ENCODE measurements at places on chromosomes 7 and 10. TPM values are rescaled to one million over a fixed set of nuclear protein-coding genes. Genes with fewer than 3 reads are reported as not detected.

The COL28A1 gene
- 0.91 TPM for total RNA-seq

The ZFAND4 gene
- total RNA-seq, result 6.0 TPM

The H2BK1 gene
- not detected for total RNA-seq

The SEMA4G gene
- total RNA-seq, result 7.2 TPM

The ZNF107 gene
- 2.3 TPM for total RNA-seq

The SAP25 gene
- 0.28 TPM for total RNA-seq

The TMEM176B gene
- total RNA-seq, result 0.16 TPM

The AGAP5 gene
- 1.8 TPM for total RNA-seq
